ENCODE measurements at places on chromosomes 6 and 20.

GRCh38 chr6:27726619-27727023 is 185.6 kb downstream of the OR2B2 start:
- DNase-seq = no peak

GRCh38 chr6:21828704-21829103 is 235.2 kb downstream of the SOX4 start:
- no peak for DNase-seq

GRCh38 chr6:151216804-151217203 is 23.0 kb upstream of the AKAP12 start:
- DNase-seq = no peak

DNA sequence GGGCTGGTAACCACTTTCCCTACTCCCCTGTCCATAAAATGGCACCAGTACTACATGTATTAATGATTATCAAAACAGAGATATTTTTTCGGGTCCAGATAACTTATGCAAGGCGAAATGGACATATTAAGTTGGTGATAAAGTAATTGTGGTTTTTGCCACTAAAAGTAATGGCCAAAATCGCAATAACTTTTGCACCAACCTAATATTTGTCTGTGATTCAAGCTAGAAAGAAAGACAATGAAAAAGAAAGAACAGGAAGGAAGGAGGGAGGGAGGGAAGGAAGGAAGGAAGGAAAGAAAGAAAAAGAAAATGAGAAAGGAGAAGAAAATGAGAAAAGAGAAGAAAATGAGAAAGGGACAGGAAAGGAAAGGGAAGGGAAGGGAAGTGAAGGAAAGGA is 922.9 kb downstream of the TBC1D32 start:
- no peak for DNase-seq

- DNase-seq = no peak
These were observed 134.2 kb downstream of the PLCB4 start for GRCh38 chr20:9203081-9203447.

DNA sequence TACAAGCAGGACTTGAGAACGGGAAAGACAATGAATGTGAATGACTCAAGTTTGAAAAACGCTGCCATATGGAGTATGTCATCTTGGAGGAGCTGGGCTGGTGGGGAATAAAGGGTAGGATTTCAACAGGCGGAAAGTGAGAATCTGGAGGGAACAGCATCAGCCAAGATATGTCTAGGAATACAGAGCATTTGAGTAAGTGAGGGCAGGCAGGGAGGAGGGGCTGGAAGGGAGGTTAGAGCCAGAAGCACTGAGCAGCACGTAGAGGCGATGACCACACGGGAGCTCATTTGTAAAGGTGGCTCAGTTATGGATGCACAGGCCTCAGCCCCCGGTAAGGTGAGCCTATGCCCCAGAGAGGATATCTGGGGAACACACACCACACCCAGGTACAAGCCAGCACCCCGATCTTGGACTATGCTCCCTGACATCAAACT is 115.1 kb downstream of the ZMYND8 start:
- no peak for DNase-seq

GRCh38 chr20:2379511-2380229 is 1.0 kb upstream of the TGM6 start:
- DNase-seq = no peak

- no peak for DNase-seq
These were observed 66.4 kb downstream of the POPDC3 start for GRCh38 chr6:105113422-105113821.

- no peak for DNase-seq
These were observed 24.9 kb upstream of the SLC2A12 start for GRCh38 chr6:134077301-134077700.

- no peak for DNase-seq
These were observed 57.0 kb upstream of the STX16 start for GRCh38 chr20:58593880-58594638.

- no peak for DNase-seq
These were observed 227.0 kb upstream of the PRSS16 start for GRCh38 chr6:27020553-27020880.

DNA sequence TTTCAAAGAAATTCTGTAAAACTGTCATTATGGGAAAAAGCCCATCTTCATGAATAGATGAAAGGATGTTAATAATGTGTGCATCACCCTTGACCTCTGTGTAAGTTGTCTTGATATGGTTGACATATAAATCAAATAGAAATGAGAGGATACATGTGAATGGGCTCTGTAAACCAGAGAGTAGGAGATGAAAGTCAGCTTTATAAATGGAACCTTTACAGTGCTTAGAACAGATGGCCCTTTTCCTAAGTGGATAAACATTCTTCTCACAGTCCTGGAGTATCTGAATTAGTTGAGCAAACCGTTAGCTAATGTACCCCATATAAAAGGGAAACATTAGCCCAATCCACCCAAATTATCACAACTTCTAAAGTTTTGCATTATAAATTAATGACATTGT is 57.5 kb downstream of the MYLK4 start:
- no peak for DNase-seq

GRCh38 chr6:93644611-93645010 is 225.3 kb upstream of the EPHA7 start:
- peak; percentile 8 for DNase-seq

- DNase-seq = no peak
These were observed 39.2 kb downstream of the ANKS1A start for GRCh38 chr6:34928220-34928619.

DNA sequence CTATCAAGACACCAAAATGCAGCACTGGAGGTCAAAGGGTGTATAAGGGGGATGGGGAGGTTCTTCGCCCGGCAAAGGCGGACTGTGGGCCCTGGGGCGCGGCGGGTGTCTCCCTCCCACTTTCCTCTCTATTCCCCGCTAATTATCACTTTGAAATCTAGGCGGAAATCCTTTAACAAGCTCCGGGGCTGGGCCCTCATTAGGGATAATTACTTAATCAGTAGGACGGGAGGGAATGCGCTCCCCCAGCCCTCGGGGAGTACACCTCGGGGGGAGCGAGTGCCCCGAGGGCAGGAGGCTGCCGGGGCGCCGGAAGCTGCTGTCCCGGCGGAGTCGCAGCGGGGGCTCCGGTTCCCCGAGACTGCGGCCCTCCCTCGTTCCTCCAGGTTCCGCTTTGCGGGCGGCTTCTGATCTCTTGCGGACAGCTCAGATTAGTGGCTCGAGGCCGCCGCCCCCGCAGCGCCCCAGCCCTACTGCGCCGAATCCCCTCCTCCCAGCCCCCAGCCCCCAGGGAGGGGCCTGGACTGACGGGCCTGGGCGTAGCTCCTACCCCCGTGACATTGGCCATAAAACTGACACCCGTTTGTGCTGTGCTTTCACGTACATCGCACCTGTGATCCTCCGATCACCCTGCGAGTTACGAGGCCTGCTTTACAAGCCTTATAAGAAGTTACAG is 14.7 kb downstream of the MUCL3 start:
- DNase-seq = no peak

GRCh38 chr20:4332121-4332860 is 316.9 kb upstream of the RNF24 start:
- no peak for DNase-seq

- no peak for DNase-seq
These were observed 397.5 kb downstream of the HDGFL1 start for GRCh38 chr6:22966691-22967422.

- DNase-seq = no peak
These were observed 354.2 kb downstream of the GRIK2 start for GRCh38 chr6:101747716-101748115.

DNA sequence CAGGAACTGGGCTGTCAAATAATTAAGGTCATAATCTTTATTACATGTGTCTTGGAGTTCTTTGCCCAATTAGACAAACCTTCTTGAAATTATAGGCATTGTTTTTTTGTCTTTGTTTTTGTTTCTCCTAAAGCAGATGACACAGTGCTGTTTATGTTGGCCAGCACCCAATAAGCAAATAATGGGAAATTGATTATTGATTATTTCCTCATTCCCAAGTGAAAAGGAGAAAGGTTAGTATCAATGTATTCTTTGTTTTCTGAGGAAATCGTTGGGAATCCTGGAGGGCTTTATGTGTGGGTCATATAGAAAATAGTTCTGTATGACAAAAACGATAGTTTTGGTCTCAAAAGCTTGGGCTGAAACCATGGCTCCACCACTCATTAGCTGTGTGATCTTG is 4.5 kb upstream of the CYP24A1 start:
- DNase-seq = no peak

DNA sequence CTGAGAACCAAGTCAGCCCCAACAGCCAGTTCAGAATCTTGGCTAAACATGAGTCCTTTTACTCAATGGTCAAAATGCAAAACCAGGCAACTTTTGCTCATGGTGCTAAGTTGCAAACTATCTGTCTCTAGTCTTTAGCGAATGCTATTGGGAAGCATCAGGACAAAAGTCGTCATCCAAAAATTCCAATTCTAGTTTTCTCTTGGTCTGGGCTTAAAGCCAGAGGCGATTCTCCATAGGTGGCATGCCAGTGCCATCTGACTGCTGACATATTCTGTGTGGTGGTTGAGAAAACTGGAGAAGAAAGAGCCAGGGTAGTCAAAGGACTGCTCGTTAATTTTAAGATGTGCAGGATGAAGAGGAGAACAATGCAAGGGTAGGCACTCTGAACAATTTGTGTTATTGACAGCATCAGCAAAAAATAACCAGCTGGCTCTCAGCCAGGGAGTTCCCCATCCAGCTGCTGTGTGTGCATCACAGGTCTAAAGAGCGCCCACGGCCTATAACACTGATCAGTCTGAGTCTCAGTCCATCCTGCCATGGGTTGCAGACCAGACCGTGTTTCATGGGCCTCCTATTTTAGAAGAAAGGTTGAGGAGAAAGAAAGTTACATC is 313.6 kb downstream of the ALDH8A1 start:
- no peak for DNase-seq

DNA sequence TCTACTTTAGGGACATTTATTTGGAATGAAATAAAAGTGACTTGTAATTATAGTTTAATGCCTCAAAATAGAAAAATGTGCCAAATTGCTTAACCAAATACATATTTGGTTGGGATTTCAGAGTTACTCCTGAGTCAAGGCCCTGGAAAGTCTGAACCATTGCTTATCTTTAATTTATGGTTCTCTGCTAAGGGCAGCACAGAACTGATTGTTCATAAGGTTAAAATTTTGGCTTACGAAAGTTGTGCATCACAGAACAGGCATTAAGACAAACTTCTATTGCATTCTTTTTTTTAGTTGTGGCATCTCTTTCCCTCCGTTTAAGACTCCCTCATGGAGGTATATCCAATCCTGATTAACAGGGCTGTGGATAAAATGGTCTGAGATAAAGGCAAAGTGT is 92.2 kb upstream of the TENT5A start:
- DNase-seq = no peak

DNA sequence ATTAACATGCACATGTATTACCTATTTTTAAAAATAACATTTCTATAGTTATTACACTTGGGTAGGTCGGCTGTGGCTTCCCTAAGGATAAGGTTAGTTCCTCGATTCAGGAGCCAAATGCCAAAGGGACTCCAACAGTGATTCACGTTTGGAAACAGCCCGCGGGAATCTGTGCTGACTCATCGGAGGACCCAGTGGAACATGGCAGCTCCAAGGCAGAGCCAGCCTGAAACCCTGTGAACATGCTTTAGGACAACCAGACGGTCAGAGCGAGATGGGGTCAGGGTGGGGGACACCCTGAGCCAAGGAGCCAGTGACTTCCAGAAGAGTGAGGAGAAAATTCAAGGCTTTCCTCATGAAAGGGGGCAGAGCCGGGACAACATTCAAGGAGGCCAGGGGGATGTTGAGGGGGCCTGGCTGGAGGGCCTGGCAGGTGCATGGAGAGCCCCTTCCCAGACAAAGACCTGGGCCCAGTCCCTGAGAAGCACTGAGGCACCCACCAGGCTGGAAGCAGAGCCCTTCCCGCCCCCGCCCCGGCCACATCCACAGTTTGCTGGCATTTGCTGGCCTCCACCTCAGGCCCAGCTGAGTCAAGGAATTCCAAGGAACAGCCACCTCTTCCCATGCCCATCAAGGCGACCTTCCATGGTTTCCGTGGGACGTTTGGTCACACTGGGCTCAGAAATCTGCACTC is 133.2 kb downstream of the SNX5 start:
- peak; percentile 57 for DNase-seq

DNA sequence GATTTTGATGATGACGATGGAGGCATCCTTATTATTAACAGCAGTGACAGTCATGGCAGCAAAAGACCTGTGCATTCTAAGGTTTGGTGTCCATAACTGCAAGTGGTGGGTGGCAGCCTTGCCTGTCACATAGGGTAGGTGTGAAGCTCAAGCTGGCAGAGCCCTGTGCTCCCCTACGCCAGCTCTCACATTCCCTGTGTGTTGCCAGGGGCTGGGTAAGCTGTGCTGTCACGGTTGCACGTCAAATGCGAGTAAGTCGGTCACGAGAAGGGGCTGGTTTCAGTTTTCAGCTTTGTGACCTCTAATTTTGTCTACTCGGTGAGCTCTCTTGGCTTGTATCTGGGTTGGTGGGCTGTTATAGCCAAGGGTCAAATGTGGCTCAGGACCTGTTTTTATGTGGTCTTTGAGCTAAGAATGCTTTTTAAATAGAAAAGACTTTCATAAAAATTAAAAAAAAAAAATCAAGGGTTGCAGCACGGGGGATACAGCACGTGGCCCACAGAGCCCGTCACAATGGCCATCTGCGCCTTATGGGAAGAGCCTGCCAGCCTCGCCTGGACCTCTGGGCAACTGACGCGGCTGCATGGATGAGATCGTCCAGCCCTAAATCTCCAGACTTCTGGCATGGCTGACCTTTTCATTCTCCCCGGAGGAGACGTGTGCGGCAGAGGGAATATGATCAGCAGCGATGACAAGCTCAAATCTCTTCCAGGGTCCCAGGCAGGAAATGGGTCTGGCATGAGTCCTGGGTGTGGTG is 148.5 kb downstream of the PHACTR3 start:
- no peak for DNase-seq

DNA sequence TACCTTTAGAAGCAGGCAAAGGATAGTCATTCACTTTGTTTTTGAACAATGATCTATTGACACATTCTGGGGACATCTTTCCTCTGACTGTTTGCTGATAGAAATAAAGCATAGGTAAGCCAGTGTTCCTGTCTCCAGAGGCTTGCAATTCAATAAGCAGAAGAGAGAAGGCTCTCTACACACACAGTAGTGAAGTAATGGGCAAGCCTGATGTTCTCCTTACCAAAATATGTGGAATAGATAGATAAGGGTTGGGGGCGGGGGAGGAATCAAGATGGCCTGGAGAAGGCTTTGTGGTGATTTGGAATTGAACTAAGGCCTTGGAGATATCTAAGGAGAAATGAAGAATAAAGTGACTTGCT is 27.3 kb downstream of the PAQR8 start:
- DNase-seq = no peak

DNA sequence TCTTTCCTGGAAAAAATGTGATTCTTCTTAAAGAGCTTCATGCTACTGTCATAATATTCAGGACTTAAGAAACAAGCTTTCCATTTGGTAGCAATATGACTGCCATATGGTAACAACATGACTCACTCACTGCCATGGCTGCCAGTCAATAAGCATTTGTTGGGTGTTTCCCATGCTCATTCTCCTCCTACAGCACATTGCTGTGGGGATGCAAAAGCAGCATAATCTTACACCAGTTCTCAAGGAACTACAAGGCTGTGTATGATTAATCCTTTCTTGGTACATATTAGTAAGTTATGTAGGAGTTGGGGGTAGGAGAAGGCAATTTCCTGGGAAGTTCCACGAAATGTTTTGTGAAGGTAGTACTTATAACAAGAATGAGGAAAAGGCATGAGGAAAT is 76.7 kb downstream of the CEP162 start:
- DNase-seq = no peak
